ENCODE measurements at places on chromosomes 4 and X.

DNA sequence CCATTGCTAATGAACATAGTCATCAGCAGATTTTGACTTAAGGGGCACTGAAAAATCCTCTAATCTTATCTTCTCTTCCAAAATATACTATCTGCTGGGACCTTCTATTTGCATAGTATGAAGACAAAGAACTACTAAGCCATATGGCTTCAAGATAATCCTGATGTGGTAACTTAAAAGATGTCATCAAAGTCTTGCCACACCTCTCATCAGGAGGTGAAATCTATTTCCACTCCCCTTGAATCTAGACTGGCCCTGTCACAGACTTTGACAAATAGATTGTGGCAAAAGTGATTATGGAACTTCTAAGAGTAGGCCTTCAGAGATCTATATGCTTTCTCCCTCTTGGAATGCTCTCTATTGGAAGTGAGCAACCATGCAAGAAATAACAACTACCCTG is 27.3 kb upstream of the TET2 start:
- no peak for DNase-seq

DNA sequence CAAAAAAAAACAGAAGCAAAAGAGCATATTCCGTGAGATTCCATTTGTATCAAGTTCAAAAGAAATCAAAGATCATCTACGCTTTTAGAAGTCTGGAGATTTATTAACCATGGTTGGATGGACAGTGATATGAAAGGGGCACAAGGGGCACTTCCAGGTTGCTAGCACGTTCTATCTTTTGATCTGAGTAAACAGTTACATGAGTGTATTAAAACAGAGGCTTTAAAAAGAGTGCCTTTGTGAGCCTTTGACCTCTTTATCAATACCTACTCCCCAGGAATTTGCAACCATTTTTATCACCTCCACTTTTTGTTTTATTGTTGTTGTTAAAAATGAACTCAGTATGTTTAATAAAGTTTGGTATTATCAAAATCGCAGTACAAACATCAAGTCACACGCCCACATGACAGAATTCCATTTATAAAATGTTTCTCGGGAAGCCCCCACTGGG is 72.4 kb upstream of the UCP1 start:
- no peak for DNase-seq

- no peak for DNase-seq
Measured at GRCh38 chr4:124278477-124278876, 434.1 kb downstream of the ANKRD50 start.

GRCh38 chr4:54726907-54727306 is 69.2 kb downstream of the KIT start:
- no peak for DNase-seq

- no peak for DNase-seq
Measured at GRCh38 chr4:2714061-2714770, 41.9 kb downstream of the TNIP2 start.

DNA sequence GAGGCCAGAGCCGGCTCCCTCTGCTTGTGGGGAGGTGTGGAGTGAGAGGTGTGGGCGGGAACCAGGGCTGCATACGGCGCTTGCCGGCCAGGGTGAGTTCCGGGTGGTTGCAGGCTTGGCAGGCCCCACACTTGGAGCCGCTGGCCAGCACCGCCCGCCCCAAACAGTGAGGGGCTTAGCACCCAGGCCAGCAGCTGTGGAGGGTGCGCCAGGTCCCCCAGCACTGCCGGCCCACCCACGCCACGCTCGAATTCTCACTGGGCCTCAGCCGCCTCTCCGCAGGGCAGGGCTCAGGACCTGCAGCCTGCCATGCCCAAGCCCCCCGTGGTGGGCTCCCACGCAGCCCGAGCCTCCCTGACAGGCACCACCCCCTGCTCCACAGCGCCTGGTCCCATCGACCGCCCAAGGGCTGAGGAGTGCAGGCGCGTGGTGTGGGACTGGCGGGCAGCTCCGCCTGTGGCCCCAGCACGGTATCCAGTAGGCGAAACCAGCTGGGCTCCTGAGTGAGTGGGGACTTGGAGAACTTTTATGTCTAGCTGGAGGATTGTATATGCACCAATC is 275.3 kb downstream of the RAPGEF2 start:
- no peak for DNase-seq
